ENCODE measurements at places on chromosomes 1 and 21.

DNA sequence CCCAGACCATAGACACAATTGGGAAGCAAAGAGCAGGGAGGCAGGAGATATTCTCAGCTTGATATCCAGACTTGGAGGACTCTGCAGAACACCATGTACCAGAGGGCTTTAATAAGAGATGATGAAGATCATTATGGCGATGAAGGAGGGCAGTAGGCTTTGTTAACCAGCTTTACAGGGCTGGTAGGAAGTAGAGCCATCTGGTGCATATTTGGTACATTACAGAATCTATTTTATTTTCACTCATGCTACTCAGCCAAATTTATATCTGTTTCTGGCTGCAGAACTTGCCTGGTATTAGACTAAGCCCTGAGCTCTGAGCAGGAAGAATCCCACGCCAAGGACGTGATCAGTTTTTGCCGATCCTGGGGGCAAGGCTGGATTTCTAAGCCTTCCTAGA, 61.8 kb upstream of the SYT6 start:
- DNase-seq = no peak

GRCh38 chr1:199083680-199084079, 444.8 kb downstream of the PTPRC start:
- DNase-seq = no peak

DNA sequence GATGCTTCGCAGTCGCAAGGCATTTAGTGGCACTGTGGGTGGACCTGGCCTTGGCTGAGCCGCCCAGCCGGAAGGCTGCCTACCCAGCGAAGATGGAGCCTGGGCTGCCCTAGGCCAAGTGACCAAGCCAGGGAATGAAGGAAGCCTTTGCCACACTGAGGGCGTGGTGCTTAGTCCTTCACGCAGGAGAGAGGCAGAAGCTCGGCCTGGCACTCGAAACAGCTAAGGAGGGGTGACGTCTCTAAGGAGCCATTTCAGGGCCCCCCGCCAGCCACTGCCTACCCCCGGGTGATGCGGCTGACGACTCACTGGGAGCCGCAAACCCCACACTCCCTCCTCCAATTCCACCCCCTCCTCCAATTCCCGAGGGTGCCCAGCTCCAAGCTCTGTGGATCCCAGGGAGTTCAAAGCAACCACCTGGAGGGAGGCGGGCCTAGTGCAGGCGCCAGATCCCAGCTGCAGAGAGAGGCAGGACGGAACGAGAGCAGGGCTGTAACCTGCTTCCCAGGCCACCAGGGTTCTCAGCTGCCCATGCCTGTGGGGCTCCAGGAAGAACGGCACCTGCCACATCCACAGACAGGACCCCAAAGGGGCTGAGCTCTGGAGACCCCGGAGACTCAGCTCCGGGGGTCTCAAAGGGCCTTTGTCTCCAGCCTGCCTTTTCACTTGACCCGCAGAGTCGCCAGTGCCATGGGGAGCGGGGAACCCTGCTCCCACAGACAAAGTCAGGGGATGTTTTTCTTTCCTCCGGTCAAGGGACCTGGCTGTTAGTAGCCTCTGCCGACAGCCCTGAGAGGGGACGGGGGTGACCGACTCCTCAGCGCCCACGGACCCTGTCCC, 75.8 kb downstream of the ARHGEF16 start:
- DNase-seq = no peak

- no peak for DNase-seq
Observed at GRCh38 chr1:241131636-241132194, 225.3 kb downstream of the RGS7 start.

DNA sequence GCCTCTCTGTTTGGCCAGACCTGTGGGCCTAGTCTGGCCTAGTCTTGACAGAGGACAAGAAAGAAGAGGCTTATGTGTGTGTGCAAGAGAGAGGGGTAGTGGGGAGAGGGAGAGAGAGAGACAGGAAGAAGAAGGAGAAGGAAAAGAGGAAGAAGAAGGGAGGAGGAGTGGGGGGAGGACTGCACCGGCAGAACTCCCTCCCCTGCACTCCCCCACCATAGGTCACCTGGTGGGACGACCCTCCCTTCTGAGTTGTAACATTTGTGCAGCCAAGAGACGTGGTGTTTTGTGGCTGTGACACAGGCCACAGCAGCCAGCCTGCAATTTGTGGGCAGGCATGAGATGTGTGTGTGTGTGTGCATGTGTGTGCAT, 4.3 kb downstream of the INAVA start:
- no peak for DNase-seq

- DNase-seq = no peak
Observed at GRCh38 chr1:114502080-114502479, 8.9 kb downstream of the TRIM33 start.

DNA sequence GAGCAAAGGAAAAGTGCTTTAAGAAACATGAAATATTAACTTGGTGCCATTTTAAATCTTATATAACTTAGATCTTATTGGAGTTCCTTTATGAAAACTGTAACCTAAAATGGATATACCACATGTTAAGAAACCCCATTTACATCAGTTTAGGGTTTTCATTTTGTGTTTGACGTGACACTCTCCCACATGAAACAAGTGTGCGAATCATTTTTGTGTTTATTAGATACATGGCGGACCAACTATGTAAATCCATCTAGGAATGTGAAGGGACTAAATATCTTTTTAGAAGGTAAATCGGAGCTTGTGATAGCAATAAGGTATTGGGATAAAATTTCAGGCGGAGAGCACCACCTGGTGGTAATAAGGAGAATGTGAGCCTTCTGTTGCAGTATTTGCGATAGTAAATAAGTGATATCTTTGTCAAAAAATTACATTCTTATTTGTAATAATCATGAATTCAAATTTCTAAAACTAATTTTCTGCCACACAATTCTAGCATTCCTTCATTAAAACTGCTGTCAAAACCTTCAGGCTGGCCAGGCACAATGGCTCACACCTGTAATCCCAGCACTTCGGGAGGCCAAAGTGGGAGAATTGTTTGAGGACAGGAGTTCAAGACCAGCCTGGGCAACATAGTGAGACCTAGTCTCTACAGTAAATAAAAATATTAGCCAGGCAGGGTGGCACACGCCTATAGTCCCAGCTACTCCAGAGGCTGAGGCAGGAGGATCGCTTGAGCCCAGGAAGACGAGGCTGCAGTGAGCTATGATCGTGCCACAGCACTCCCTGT, 31.3 kb downstream of the SMAP2 start:
- DNase-seq = peak; percentile 49

- no peak for DNase-seq
Observed at GRCh38 chr1:24111262-24111995, 506 bp downstream of the MYOM3 start.

GRCh38 chr1:54664364-54664763, 22.8 kb downstream of the MROH7 start:
- DNase-seq = no peak

GRCh38 chr1:71166178-71167173, 85.6 kb upstream of the ZRANB2 start:
- DNase-seq = no peak

- DNase-seq = no peak
Observed at GRCh38 chr1:221100611-221101010, 221.4 kb downstream of the HLX start.

DNA sequence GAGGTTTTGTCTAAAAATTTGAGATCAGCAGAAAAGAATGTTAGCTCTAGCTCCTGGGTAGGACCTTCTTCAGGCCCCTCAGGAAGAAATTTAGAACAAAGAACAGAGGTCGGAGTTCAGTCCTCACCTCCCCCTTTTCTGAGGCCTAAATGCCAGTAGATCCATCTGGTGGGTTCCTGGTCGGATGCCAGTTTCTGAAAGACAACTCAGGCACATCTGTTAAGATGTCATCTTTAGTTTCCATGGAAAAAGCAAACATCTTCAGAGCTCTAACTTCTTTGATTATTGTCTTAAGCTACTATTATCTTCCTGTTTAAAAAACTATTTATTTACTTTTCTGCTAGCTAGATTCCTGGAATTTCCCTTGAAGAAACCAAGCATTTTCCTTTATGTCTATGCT, 37.1 kb upstream of the USP25 start:
- no peak for DNase-seq
